ENCODE measurements at places on chromosomes 7 and 10.

- no peak for DNase-seq
These were observed 19.4 kb upstream of the CDC14C start for GRCh38 chr7:48904975-48905374.

DNA sequence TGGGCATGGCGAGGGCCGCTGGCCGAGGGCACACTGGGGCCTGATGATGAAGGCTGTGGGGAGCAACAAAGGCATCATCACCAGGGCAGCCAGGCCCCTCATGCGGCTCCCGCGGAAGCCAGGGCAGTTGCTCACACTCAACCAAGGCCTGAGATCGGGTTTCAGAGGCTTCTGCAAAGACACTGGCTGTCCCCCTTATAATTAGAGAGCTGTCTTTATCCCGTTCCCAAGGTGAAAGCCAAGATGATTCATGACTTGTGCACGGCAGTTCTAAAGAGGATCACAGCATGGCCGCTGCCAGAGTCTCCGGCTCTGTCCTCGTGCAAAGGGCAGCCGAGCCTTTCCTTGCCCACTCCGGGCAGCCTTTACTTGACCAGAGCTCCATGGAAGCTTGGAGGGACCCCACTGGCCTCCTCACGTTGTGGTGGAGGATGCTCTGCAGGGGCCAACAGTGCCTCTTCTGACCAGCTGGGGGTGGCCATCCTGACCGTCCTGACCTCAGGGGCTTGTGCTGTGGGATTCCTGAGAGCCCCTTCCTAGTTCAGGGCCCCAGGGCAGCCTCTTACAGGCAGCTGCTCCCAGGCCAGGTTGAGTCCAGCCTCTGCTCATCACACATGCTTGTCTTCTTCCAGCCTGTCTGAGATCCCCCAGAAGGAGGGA, 82.3 kb downstream of the PRKAG2 start:
- no peak for DNase-seq

DNA sequence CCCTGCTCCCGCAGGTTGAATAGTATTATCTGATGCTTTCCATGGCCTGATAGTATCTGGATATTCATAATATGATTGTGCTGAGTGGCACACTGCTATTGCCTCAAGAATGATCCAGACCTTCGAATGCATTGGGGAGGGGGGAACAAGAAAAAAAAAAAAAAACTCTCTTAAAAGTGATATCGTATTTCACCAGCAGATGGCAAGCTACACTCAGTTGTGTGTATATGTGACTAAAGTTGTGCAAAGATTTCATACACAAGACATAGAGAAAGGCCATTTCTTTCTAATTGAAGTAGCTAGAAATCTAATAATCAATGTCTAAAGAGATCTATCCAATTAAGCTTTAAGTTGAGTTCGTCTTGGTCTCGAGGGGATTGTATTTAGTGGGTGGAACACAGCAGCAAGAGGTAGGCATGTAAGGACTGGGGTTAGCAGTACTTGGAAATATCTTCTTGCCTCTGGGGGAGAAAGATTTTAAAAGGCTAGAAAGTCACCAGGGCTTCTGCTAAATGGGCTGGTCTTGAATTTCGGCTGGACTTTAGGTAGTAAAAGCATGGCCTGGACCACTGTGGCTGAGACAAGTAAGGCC, 15.3 kb downstream of the SFRP4 start:
- peak; percentile 38 for DNase-seq

GRCh38 chr7:158262284-158263109, 325.1 kb downstream of the PTPRN2 start:
- no peak for DNase-seq

- DNase-seq = no peak
These were observed 494.0 kb downstream of the TNS3 start for GRCh38 chr7:47087866-47088265.

DNA sequence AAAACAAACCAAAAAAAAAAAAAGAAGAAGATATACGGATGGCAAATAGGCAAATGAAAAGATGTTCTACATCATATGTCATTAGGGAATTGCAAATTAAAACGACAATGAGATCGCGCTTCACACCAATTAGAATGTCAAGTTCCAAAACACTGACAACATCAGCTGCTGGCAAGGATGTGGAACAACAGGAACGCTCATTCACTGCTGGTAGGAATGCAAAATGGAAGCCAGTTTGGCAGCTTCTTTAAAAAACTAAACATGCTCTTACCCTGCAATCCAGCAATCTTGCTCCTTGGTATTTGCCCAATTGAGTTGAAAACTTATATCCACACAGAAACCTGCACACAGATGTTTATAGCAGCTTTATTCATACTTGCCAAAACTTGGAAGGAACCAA, 34.8 kb downstream of the CALML5 start:
- no peak for DNase-seq

DNA sequence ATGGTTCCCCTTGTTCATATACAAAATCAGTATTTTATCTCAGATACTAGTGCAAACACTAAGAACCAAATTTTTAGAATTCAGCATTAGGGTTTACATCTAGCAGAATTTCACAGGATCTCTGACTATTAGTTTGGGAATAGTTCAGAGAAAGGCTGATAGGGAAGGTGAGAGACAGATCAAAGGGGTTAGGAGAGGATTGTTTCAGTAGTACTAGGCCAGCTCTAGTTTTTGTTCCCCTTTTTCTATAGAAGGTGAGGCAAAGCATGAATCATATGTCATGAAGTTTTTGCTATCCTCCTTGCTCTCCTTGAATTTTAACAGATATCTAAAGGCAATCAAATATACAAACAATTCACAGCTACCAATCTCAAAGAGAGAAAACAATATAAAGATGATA, 26.1 kb upstream of the CTNNA3 start:
- DNase-seq = no peak

- no peak for DNase-seq
These were observed 12.8 kb downstream of the NOS3 start for GRCh38 chr7:151003572-151003971.

DNA sequence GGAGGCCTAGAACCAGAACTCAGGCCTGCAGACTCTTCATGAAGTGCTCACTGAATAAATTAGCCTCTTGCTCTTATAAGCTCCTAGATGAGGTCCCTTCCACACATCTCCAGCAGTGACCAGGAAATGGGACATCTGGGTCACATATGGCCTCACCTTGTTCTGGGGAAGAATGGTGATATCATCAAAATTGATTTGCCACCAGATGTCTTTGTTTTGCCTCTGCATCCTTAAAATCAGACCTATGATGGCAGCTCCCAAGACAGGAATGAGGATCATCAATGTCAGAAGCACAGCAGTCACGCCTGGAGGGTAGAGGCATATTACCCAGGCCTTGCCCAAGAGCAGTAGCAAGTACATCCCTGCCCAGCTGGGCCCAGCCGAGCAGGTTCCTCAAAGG, 33.3 kb upstream of the ACSL5 start:
- no peak for DNase-seq

GRCh38 chr7:64400401-64400800, 86.6 kb downstream of the ZNF736 start:
- DNase-seq = no peak

DNA sequence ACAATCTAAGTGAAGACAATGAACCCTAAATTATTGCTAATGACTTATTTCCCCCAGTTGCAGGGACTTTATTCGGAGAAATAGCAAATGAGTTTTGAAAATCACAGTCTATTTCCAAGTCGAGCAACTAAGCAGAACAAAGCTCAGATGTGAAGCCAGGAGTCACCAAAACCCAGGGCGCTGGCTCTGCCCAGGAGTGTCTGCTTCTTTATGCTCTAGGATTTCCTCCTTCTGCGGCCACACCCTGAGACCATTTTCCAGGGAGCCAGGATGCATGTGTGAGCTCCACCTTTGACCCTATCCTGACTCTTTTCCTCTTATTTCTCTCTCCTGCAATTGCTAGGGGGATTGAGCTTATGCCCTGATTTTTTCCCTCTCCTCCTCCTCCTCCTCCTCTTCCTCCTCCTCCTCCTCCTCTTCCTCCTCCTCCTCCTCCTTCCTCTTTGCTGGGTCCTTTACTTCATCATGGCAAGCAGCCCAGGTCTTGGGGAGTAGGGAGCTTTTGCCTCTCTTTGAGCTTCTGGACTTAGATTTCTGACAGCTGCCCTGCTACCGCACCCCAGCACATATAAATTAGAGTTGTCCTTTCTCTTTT, 234.4 kb downstream of the ARL4A start:
- DNase-seq = no peak
